ENCODE measurements at places on chromosomes 5 and 9.

DNA sequence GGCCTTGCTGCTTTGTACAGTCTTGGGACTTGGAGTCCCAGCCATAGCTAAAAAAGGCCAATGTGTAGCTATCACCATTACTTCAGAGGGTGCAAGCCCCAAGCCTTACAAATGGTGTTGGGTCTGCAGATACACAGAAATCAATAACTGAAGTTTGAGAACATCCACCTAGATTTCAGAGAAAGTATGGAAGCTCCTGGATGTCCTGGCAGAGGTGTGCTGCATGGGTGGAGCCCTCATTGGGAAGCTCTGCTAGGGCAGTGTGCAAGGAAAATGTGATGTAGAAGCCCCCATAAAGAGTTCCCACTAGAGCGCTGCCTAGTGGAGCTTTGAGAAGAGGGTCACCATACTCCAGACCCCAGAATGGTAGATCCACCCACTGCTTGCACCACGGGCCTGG is 626.7 kb upstream of the COX7C start:
- DNase-seq: no peak

DNA sequence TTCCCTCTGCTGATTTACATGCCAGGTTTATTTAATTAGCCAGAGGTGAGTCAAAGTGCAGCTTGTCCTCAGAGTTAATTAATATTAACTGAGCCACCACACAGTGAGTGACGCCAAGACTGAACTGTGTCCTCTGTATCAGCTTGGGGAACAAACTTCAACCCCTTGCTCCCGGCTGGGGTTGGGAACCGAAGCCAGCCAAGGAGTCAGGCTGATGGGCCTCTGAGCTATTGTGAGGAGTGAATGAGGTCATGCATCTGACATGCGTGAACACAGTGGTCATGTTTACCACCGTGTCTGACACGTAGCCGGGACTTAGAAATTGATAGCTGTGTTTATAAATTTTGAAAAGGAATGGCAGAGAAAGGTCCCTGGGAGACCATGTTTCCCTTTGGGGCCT is 17.1 kb downstream of the IGIP start:
- no peak for DNase-seq

DNA sequence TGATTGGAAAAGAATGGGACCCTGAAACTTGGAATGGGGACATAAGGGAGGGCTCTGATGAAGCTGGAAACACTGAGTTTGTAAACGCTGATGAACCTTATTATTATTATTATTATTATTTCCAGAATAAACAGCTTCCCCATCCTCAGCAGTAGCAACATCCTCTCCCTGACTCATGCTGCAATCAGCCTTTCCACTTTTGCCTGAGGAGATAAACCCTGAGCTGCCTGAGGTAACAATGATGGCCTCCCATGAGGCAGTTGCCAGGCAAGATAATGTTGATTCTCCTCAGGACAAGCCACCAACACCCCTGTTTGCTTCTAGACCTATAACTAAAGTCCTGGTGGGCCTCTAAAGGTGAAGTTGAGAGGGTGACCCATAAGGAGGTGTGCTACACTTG is 139.2 kb upstream of the ATP10B start:
- DNase-seq: no peak

GRCh38 chr5:180215783-180216630 is 7.0 kb upstream of the RASGEF1C start:
- DNase-seq: no peak

DNA sequence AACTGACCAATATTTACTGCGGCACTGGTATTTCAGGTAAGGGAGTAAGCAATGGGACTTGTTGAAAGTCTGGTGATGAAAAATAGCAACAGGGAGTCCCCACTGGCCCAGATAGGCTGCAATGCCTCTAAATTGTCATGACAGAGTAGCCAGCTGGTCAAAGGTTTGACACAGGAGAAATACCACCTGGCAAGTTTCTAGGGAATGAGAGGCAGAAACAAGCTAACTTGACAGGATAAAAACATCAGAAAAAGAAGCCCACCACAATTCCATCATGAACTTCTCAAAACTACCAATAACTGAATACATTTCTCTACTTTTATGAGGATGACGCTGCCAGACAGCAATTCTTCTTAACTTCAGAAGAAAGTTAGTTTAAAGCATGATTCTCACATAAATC is 99.8 kb downstream of the STRBP start:
- DNase-seq: no peak

GRCh38 chr9:133483611-133484010 is 4.7 kb upstream of the SLC2A6 start:
- no peak for DNase-seq

DNA sequence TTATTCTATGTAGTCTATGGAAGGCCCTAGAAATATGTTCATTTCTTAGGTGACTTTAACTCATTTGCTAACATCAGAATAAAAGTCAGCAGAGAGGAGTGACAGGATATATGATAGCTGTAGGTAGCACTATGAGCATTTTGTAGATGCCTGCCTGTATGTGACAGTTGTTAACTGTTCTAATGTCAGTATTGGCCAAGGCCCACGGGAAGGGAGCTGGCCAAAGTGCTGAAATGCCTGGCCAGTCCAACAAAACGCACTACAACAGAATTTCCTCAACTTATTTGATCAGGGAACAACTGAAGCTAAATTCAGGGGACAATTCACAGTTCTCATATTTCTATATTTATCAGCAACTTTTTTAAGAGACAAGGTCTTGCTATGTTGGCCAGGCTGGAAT is 20.8 kb downstream of the SV2C start:
- no peak for DNase-seq

DNA sequence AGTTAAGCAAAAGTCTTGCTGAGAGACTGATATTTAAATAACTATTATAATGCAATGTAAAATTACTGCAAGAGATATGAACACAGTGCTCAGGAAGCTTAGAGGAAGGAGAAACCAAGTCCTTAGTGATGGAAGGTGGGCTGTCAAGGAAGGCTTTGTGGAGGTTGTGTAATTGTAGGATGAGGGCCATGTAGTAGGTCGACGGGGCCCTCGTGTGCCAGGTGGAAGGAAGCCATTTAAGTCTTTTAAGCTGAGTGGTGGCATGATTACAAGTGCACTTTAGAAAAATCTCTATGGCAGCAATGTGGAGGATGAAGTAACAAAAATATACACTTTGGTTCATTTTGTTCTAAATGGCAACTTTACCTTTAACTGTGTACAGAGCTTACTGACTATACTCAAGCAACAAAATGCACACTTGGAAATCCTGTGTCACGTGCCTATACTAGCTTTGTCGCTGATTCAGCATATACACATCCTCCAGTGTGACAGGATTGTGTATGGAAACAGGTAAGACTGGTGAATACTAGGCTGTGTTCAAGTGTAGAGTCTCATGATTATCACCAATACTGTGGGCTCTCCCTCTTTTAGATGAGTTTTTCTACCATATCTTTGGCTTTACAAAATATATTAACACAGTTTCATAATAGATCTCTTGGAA is 78.6 kb downstream of the TMC1 start:
- DNase-seq: no peak

GRCh38 chr5:33257807-33258429 is 182.8 kb upstream of the TARS1 start:
- no peak for DNase-seq

GRCh38 chr5:79827159-79827629 is 137.6 kb downstream of the CMYA5 start:
- DNase-seq: no peak

- DNase-seq: no peak
Measured at GRCh38 chr5:31939151-31939550, 235.0 kb downstream of the GOLPH3 start.

DNA sequence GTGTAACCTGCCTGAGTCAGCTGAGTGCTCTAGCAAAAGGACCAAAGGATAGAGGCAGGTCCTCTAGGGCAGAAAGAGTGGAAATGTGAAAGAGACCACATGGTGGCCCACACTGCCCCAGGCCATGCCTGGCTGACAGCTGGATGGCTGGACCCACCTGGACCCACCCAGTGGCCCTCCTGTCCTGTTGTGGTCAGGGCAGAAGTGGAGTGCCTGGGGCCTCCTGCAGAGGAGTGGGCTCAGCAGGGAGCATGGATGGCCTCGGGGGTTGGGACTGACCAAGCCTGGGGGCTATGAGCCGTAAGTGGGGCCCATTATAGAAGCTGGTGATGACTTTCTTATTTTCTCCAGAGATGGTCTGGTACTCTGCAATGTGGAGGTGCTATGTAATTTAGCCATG is 55.7 kb upstream of the FAM120AOS start:
- DNase-seq: no peak

DNA sequence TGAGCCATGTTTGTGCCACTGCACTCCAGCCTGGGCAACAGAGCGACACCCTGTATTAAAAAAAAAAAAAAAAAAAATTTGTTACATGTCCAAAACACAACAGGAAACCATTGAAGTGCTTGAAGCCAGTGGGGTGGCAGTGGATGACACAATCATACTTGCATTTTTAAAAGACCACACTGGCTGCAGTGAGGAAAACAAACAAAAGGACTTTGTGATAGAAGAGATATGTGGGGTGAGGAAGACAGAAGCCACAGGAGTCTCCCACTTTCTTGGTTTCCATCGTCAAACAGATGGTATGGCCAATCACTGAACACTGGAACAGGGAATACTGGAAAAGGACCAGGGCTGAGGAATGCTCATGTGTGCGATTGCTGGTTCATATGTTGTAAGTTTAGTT is 20.9 kb upstream of the COMMD10 start:
- DNase-seq: no peak

DNA sequence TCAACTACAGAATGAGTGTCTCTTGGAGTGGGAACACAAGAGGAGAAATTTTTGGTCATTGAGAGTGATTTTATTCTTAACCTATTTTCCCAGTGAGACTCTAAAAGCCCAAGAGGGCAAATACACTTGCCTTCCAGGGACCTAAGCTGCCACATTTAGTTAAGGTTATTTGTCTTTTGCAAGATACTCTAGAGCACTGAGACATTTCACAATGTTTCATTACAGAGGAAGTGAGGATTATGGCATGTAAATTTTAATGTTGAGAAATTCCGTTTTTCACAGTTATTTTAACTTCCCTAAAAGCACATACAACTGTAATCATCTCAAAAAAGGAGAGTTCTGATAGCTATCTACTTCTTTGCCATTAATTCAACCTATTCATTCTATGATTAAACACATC is 38.7 kb upstream of the RAB3C start:
- no peak for DNase-seq

GRCh38 chr5:89374144-89374784 is 491.3 kb upstream of the MEF2C start:
- no peak for DNase-seq

DNA sequence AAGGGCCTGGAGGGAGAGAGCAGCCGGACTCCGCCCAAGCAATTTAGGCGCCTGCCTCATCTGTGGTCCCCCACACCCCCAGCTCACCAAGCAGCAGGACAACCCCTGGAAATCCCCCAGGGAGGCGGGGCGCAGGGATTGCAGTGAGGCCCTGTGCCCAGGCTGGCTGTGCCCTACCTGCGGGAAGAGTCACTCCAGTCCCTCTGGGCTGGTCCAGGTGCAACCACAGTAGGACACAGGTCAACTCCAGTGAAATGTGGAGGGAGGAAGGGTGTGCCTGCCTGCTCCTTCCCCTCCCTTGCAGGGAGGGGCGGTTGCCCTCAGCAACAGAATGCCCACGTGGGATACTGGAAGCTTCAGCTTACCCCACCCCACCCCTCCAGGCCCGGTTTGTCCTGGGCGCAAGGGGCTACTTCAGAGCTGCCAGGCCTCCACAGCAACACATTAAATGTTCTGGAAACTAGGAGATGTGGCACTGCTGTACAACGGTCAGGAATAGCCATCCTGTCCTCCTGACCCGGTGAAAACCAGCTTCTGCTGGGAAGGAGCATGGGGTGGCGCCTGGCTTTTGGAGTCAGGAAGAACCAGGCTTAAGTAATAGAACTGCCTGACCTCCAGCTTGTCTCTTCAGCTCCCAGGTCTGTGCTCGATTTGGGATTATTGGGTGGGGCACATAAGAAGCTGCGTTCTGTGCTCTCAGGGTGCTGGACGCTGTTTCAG is 22.5 kb downstream of the ABO start:
- no peak for DNase-seq

GRCh38 chr9:133408042-133408441 is 9.8 kb downstream of the REXO4 start:
- DNase-seq: no peak

- DNase-seq: no peak
Measured at GRCh38 chr9:92100237-92100911, 14.8 kb downstream of the SPTLC1 start.

GRCh38 chr5:113017881-113018635 is 41.5 kb downstream of the DCP2 start:
- no peak for DNase-seq

GRCh38 chr5:133698646-133699526 is 86.5 kb upstream of the FSTL4 start:
- DNase-seq: no peak

GRCh38 chr5:167945542-167946384 is 345.7 kb upstream of the WWC1 start:
- DNase-seq: peak; percentile 17

GRCh38 chr5:126763371-126763770 is 13.6 kb upstream of the LMNB1 start:
- no peak for DNase-seq

DNA sequence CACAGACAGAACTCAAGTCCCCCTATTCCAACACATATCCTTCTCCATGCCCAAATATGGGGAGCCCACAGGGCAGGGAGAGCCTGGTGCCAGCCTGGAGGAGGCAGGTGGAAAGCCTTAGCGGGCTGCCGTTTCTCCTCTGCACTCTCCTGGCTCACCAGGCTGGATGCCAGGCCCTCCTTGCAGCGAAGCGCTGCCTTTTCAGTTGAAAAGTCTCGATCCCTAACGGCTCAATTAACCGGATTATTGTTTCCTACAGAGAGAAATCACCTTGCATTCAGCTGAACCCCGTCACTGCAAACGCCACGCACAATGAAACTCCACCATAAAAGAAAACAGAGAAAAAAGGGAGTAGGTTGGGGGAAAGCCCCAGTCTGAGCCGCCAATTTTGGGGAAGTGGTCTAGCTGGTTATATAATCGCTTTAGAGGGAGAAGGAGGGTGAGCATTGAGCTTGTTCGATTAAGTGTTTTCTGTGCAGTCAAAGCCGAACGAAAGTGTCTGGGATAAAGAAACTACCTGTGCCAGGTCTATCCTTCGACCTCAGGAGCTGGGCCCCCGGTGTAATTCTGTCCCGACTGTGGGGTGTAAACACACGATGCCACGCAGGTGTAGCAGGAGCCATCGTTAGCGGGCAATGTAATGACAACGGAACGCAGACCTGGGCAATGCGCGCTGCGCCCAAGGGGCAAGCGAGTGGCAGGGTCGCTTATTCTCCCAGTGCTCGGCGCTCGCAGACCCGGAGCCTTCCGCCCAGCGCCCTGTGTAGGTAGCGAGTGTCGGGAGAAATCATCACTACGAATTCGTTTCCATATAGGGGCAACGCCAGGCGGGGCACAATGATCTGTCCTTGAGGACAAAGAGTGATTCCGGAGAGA is 3.8 kb downstream of the BARHL1 start:
- no peak for DNase-seq

DNA sequence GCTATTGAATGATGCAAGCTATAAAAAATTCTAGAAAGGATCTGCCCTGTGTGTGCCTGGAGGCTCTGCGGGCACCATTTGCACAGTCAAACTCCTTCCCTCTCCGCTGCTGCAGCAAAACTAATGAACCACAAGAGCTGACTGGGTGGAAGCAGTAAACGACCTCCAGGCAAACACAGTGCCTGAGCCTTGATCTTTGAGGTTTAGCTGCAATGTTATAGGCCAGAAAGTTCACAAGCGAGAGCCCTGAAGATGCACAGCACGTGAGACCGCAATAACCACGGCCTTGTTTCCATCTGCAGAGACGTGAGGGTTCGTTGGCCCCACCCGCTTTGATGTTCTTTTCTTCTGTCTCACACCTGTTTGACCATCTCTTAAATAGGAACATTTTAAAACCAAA is 69.2 kb upstream of the S1PR3 start:
- DNase-seq: no peak

GRCh38 chr5:160961761-160962160 is 109.8 kb upstream of the ATP10B start:
- no peak for DNase-seq

Data from caudate nucleus (tissue), 63 donors.